ENCODE measurements at places on chromosomes 2 and 18.

GRCh38 chr2:112947374-112947773 lies 30.4 kb upstream of the IL36G start:
- peaks cover 33% of the 10 kb centered on the region for H3K27me3 ChIP-seq
- no peaks in the 10 kb centered on the region for H3K4me1 ChIP-seq
- H3K4me3 ChIP-seq: no peak overlapping the region
- no peak overlapping the region for H3K27ac ChIP-seq

DNA sequence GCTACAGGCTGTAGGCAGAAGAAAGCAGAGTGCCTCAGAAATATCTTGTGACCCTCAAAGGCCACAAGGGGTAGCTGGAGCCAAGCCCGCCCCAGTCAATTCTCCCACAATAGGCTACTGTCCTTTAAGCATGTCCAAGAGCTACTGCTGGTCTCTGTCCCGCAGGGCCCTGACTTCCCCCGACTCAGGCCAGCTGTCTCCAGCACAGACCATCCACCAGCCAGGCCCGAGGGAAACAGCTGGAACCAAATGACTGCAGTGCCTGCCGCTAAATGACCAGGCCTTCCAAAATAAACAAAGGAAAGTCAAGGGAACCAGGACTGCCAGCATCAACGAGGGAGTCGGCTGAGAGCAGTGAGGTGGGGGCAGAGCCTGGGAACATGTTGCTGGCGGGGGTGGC lies 36.7 kb downstream of the MCFD2 start:
- no peak overlapping the region for H3K27ac ChIP-seq
- no peaks in the 10 kb centered on the region for H3K36me3 ChIP-seq
- H3K4me1 ChIP-seq: peaks cover 17% of the 10 kb centered on the region
- no peak overlapping the region for H3K4me3 ChIP-seq
- peaks cover 1% of the 10 kb centered on the region for H3K27me3 ChIP-seq

DNA sequence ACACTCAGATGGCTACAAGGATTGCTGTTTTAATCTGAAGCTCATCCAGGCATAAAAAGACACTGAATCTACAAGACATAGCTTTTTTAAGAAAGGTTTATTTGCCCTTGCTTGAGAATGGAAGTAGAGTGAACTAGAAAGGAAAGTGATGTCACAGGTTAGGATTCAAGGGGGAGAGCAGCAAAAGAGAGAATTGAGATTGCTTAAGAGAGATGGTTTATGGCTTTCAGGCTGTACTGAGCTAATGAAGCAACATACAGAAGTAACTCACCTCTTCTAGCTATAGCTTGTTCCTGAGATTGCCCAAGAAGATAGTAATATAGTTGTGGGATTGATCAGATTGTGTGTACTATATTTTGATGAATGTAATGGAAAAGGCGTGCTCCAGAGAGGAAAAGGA lies 26.1 kb upstream of the ACVR2A start:
- peaks cover 4% of the 10 kb centered on the region for H3K4me1 ChIP-seq
- DNase-seq: no peak
- no peaks in the 10 kb centered on the region for H3K27me3 ChIP-seq
- no peak overlapping the region for H3K27ac ChIP-seq

- peaks cover 30% of the 10 kb centered on the region for H3K27me3 ChIP-seq
- H3K4me1 ChIP-seq: peaks cover 40% of the 10 kb centered on the region
- peak overlapping the region; percentile 91 for H3K4me3 ChIP-seq
- DNase-seq: peak; percentile 44
These were observed 719.5 kb downstream of the DPP10 start for GRCh38 chr2:115161771-115162493.

DNA sequence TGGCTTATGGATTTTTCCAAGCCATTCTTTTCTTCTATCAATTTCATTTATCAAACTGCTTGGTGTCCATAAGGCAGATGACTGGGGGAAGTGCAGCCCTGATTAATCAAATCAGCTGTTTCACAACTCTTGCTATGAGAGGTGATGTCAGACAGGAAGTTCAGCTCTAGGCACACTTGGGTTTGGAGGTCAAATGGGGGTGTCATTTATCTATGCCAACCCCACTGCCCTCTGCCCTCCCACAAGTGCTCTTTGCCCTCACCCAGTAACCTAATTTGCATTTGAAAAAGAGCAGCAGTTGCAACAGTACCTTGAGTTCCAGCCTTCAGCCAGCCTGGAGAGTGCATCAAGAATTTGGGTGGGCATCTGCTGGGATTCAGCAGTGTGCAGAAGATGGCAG lies 431.3 kb upstream of the SPRED2 start:
- no peaks in the 10 kb centered on the region for H3K36me3 ChIP-seq
- peaks cover 13% of the 10 kb centered on the region for H3K4me1 ChIP-seq
- no peak for DNase-seq
- H3K27me3 ChIP-seq: no peaks in the 10 kb centered on the region
- H3K27ac ChIP-seq: no peak overlapping the region
- H3K4me3 ChIP-seq: no peak overlapping the region

GRCh38 chr2:134245340-134245984 lies 8.4 kb upstream of the MGAT5 start:
- H3K27ac ChIP-seq: no peak overlapping the region
- peak; percentile 77 for DNase-seq
- H3K27me3 ChIP-seq: no peaks in the 10 kb centered on the region
- H3K4me1 ChIP-seq: peaks cover 18% of the 10 kb centered on the region

GRCh38 chr2:109478906-109479493 lies 134.8 kb downstream of the SEPTIN10 start:
- peaks cover 28% of the 10 kb centered on the region for H3K4me1 ChIP-seq
- H3K4me3 ChIP-seq: no peak overlapping the region
- DNase-seq: no peak
- no peaks in the 10 kb centered on the region for H3K36me3 ChIP-seq
- H3K27ac ChIP-seq: no peak overlapping the region

- no peak for DNase-seq
- H3K4me1 ChIP-seq: peaks cover 18% of the 10 kb centered on the region
- no peaks in the 10 kb centered on the region for H3K36me3 ChIP-seq
- peaks cover 2% of the 10 kb centered on the region for H3K27me3 ChIP-seq
These were observed 156.6 kb downstream of the DYSF start for GRCh38 chr2:71609958-71610357.

DNA sequence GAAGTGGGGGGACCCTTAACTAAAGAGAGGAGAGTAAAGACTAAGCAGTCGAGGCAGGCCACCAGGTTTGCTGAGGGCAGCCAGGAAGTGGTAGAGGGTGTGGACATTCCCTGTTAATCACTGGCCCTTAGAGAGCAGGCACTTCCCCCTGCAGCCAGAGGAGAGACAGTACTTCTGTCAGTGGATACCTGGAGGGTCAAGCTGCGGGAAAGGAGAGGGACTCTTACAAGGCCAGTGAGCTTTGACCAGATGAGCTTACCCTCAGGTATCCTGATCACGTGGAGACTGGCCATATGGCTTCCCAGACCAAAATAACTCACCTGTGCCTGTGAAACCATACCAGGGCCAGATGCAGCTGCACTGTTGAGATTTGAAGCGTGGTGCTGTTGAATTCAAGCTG lies 28.6 kb downstream of the ITGA6 start:
- no peak overlapping the region for H3K4me3 ChIP-seq
- H3K4me1 ChIP-seq: peaks cover 27% of the 10 kb centered on the region
- H3K27me3 ChIP-seq: peaks cover 11% of the 10 kb centered on the region
- no peaks in the 10 kb centered on the region for H3K36me3 ChIP-seq
- H3K27ac ChIP-seq: no peak overlapping the region
- DNase-seq: no peak

DNA sequence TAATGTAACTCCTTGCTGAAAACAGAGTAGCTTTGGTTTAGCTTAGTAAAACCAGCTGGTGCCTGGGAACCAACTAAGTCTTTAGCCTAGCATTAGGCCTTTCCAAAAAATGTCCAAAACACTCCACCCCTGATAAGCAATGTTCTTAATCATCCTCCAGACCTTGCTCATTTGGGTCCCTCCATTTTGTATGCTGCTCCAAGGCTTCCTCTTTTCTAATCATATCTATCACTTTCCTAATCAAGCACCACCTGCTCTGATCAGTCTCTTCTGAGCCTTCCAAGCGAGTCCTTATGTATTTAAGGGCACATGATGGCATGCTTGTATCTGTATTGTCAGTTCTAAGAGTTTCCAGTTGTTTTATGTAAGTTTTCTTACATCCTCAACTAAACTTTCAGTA lies 23.6 kb downstream of the THADA start:
- no peaks in the 10 kb centered on the region for H3K27me3 ChIP-seq
- H3K4me3 ChIP-seq: no peak overlapping the region
- no peak overlapping the region for H3K27ac ChIP-seq
- no peak for DNase-seq

DNA sequence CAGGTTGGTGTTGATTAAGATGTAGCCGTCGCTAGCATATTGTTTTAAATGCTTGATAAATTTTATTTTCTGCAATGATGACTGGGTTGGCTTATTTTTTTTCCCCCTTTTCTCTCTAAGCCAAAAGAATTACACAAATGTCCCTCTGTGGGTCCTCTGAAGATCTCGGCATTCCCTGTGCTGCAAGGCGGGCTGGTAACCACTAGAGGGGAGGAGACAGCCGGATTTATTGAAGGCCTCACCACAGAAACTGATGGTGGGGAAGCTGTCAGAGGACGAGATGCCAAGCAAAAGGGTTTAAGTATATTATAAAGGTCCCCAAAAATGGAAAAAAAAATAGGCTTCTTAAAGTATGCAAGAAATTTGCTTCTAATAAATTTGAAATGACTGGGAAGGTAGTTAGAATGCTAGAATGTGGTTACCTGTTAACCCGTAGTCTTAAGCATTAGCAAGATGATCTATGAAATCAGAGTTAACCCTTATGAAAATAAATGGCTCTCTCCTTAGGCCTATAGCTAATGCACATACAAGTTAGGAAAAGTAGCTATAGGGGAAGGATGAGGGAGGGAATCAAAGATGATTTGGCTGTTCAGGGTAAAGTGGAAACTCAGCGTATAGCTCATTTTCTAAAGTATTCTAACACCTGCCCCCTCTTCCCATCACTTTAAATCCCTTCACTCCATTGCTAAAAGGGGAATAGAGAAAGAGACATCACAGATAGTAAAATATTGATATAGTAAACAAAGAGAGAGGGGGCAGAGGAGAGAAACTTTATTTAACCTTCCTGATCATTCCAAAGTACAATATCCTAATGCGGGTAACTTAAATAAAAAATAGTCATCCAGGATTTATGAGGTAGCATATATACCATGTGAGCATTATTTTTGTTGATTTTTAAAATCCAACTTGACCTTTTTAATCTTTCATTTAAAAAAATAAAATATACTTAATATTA lies 894.5 kb upstream of the POU3F3 start:
- H3K4me1 ChIP-seq: no peaks in the 10 kb centered on the region
- no peak overlapping the region for H3K4me3 ChIP-seq

- peaks cover 6% of the 10 kb centered on the region for H3K27me3 ChIP-seq
- no peaks in the 10 kb centered on the region for H3K36me3 ChIP-seq
- no peak for DNase-seq
- no peak overlapping the region for H3K27ac ChIP-seq
- H3K4me3 ChIP-seq: no peak overlapping the region
These were observed 52.9 kb downstream of the UPP2 start for GRCh38 chr2:158154596-158154995.

DNA sequence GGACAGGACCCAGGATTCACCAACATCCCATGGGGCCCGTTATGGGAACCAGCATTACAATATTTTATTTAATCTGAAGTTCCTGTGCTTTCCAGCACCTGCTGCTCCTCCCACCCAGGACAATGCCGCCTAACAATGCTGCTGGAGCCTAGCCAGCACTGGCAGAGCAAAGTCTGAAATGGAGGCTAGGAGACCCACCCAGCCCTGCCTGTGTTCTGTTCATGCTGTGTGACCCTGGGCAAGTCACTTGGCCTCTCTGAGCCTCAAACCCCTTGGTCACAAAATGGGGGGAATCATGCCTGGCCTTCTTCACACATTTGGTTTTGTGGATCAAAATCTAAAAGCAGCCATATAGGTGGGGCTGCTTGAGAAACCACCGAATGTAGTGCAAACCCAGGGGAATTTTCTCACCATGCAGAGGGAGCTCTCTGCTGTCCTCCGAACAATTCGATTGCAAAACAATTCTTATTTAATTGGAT lies 38.5 kb upstream of the ODC1 start:
- H3K4me1 ChIP-seq: peaks cover 11% of the 10 kb centered on the region
- no peak overlapping the region for H3K27ac ChIP-seq
- DNase-seq: no peak
- peaks cover 29% of the 10 kb centered on the region for H3K27me3 ChIP-seq
- H3K4me3 ChIP-seq: no peak overlapping the region

GRCh38 chr18:46563317-46563716 lies 93.7 kb downstream of the LOXHD1 start:
- H3K4me1 ChIP-seq: no peaks in the 10 kb centered on the region
- no peaks in the 10 kb centered on the region for H3K36me3 ChIP-seq
- no peak overlapping the region for H3K27ac ChIP-seq
- DNase-seq: no peak
- H3K4me3 ChIP-seq: no peak overlapping the region

DNA sequence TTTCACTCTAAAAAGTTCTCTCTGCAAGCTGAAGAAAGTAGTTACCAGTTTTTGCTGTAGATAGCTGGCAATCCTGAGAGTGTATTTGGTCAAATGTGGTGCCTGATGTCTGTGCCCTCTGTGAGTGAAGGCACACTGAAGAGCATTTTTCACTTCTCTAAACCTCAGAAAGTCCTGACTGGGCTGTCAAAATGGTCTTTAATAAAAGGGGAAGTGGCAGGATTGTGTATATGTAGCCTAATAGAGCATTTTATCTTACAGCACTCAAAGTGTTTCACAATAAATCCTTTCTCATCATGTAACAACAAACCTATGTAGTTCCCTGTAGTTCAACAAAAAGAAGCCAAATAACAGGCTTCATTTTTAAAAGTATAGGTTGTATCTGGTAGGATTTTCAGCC lies 1552.3 kb upstream of the SLC39A10 start:
- H3K36me3 ChIP-seq: no peaks in the 10 kb centered on the region
- no peak overlapping the region for H3K4me3 ChIP-seq
- no peak for DNase-seq
- H3K4me1 ChIP-seq: peaks cover 5% of the 10 kb centered on the region
- H3K27me3 ChIP-seq: no peaks in the 10 kb centered on the region

DNA sequence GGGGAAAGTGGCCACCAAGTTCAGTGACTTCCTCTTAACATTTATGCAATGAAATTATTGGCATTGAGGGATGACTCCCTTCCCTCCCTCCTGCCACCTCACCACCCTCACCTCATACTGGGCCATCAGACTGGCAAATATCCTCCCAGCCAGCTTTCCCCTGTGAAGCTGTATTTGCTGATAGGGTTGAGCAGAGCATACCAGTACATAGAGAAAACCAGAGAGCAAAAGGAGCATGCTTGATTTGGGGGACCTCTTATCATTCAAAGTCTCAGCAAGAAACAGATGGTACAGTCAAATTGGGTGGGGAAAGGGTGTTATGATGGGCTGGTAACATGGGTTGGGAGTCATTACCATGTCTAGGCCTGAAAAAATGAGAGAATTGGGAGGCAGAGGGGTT lies 19.1 kb upstream of the B3GNT2 start:
- H3K27me3 ChIP-seq: no peaks in the 10 kb centered on the region
- H3K4me3 ChIP-seq: no peak overlapping the region
- H3K36me3 ChIP-seq: no peaks in the 10 kb centered on the region
- no peaks in the 10 kb centered on the region for H3K4me1 ChIP-seq
- no peak overlapping the region for H3K27ac ChIP-seq

Measured in mesothelial cell of epicardium (in vitro differentiated cells).